ENCODE measurements at places on chromosomes 6 and 20. TPM values are rescaled to one million over a fixed set of nuclear protein-coding genes. Genes with fewer than 3 reads are reported as not detected.

GRCh38 chr20:46586724-46587123 is 36.3 kb upstream of the OCSTAMP start:
- no peak overlapping the region for H3K4me3 ChIP-seq
- H3K36me3 ChIP-seq = no peaks in the 10 kb centered on the region
- no peaks in the 10 kb centered on the region for H3K4me1 ChIP-seq
- no peak for DNase-seq
- no peak overlapping the region for H3K27ac ChIP-seq

The FAM209A gene
- not detected for total RNA-seq

- no peak for DNase-seq
- H3K27ac ChIP-seq = no peak overlapping the region
- H3K4me3 ChIP-seq = peak overlapping the region; percentile 25
- H3K4me1 ChIP-seq = peaks cover 16% of the 10 kb centered on the region
- H3K36me3 ChIP-seq = no peaks in the 10 kb centered on the region
Observed at GRCh38 chr6:41373919-41374617, 38.7 kb downstream of the NCR2 start.

GRCh38 chr6:3876866-3877265 is 27.7 kb downstream of the FAM50B start:
- H3K4me1 ChIP-seq = no peaks in the 10 kb centered on the region
- DNase-seq = no peak
- no peaks in the 10 kb centered on the region for H3K36me3 ChIP-seq
- no peak overlapping the region for H3K4me3 ChIP-seq
- no peaks in the 10 kb centered on the region for H3K27me3 ChIP-seq

DNA sequence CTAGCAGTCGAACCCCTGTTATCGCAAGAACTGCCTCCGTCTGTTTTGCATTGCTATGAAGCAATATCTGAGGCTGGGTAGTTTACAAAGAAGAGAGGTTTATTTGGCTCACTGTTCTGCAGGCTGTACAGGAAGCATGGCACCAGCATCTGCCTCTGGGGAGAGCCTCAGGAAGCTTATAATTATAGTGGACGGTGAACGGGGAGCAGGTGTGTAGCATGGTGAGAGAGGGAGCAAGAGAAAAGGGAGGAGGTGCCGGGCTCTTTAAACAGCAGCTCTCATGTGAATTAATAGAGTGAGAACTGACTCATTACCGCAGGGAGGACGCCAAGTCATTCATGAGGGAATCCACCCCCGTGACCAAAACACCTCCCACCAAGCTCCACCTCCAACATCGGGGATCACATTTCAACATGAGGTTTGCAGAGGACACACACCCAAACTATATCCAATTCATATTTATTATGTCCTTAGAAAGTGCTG is 172.6 kb upstream of the KCNG1 start:
- H3K4me3 ChIP-seq = no peak overlapping the region
- H3K36me3 ChIP-seq = no peaks in the 10 kb centered on the region
- H3K4me1 ChIP-seq = no peaks in the 10 kb centered on the region
- no peak overlapping the region for H3K27ac ChIP-seq

- H3K27me3 ChIP-seq = no peaks in the 10 kb centered on the region
- no peak overlapping the region for H3K27ac ChIP-seq
- H3K36me3 ChIP-seq = no peaks in the 10 kb centered on the region
- H3K4me3 ChIP-seq = no peak overlapping the region
Observed at GRCh38 chr6:130282234-130282995, 59.7 kb upstream of the SAMD3 start.

The SGK1 gene
- total RNA-seq = 64.1 TPM

The KLC4 gene
- total RNA-seq = 15.2 TPM

The SNRPB gene
- total RNA-seq = 41.9 TPM

GRCh38 chr6:148414836-148415235 is 72.2 kb downstream of the SASH1 start:
- no peaks in the 10 kb centered on the region for H3K36me3 ChIP-seq
- H3K4me3 ChIP-seq = no peak overlapping the region
- no peak for DNase-seq
- no peaks in the 10 kb centered on the region for H3K4me1 ChIP-seq

DNA sequence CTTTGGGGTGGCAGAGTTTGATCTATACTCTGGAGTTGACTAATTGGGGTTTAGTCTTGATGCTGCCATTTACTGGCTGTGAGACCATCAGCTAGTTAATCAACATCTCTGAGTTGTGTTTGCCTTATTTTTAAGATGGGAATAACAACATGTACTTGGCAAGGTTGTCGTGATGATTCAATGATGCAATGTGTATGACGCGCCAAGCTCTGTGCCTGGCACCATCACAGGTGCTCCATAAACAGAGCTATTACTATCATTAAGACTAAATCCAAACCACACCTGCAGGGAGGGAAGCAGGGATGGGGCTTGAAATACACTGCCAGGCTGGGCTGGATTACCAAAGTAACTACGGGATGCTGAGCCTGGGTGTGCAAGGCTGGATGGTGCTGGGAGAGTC is 60.1 kb upstream of the E2F3 start:
- no peak overlapping the region for H3K4me3 ChIP-seq
- DNase-seq = no peak
- no peaks in the 10 kb centered on the region for H3K4me1 ChIP-seq
- no peaks in the 10 kb centered on the region for H3K36me3 ChIP-seq
- H3K27me3 ChIP-seq = no peaks in the 10 kb centered on the region

The TOX2 gene
- 0.20 TPM for total RNA-seq

The GPLD1 gene
- 1.1 TPM for total RNA-seq

All from psoas muscle (tissue), 8 donors.